Activated T-cell treated with anti-CD3 and anti-CD28 coated beads, Interleukin-2, amount 50 U/mL, for 72 hours (primary cell): ENCODE measurements at places on chromosomes 6 and 20. TPM values are rescaled to one million over a fixed set of nuclear protein-coding genes. Genes with fewer than 3 reads are reported as not detected.

DNA sequence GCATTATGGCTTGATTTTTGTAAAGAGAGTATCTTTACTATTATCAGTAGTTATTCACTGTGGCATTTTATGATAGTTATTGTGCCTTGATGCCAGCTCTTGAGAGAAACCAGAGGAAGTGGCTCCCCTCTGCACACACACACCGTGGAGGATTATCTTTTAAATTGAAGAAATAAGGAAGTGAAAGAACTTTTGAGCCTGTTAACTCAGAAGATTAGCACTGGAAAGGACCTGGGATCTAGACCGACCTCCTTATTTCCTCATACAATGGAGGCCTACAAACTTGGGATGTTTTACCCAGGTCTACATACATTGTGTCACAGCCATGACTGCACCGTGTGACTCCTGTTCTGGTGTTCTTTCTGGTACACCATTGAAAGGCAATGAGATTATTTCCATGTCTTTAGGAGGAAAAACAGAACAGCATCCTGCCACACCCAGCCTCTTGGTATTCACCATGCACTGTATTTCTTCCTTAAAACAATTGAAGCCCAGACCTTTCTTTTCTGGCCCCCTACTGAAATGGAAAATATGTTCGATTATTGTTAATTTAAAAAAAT lies 40.6 kb downstream of the HECA start:
- H3K4me1 ChIP-seq = peaks cover 85% of the 10 kb centered on the region
- H3K36me3 ChIP-seq = peaks cover 16% of the 10 kb centered on the region
- H3K4me3 ChIP-seq = peak overlapping the region; percentile 58
- H3K27me3 ChIP-seq = no peaks in the 10 kb centered on the region
- peak overlapping the region; percentile 77 for H3K27ac ChIP-seq

- peak overlapping the region; percentile 98 for H3K4me3 ChIP-seq
- peaks cover 13% of the 10 kb centered on the region for H3K36me3 ChIP-seq
- peak; percentile 88 for DNase-seq
These were observed 109.8 kb downstream of the HFE start for GRCh38 chr6:26196846-26197635.

The STK4 gene
- total RNA-seq = 162 TPM

- H3K27ac ChIP-seq = no peak overlapping the region
- DNase-seq = no peak
- H3K4me3 ChIP-seq = no peak overlapping the region
- peaks cover 22% of the 10 kb centered on the region for H3K27me3 ChIP-seq
These were observed 407.7 kb upstream of the JARID2 start for GRCh38 chr6:14838133-14838583.

The VGLL2 gene
- total RNA-seq = not detected

DNA sequence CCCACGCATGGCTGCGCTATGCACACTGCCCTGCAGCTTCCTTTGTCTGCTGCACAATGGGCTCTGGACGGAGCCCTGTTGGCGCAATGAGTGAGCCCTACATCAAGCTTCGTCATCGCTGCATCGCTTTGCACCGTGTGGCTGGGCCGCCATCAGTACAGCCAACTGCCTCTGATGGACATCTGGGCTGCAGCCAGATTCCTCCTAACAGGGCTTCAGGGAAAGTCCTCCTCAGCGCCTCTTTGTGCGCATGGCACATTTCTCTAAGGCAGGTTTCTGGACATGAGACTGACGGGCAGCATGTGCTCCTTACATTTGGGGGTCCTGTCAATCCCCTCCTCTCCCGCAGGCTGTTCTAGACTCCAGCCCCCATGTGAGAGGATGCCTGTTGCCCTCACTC lies 29.7 kb upstream of the ANGPT4 start:
- H3K4me3 ChIP-seq = no peak overlapping the region
- H3K36me3 ChIP-seq = no peaks in the 10 kb centered on the region
- H3K4me1 ChIP-seq = no peaks in the 10 kb centered on the region
- DNase-seq = no peak
- H3K27ac ChIP-seq = no peak overlapping the region
